ENCODE measurements at places on chromosomes 3 and 15.

- DNase-seq, result no peak
Observed at GRCh38 chr3:97815149-97815917, 6.5 kb upstream of the CRYBG3 start.

DNA sequence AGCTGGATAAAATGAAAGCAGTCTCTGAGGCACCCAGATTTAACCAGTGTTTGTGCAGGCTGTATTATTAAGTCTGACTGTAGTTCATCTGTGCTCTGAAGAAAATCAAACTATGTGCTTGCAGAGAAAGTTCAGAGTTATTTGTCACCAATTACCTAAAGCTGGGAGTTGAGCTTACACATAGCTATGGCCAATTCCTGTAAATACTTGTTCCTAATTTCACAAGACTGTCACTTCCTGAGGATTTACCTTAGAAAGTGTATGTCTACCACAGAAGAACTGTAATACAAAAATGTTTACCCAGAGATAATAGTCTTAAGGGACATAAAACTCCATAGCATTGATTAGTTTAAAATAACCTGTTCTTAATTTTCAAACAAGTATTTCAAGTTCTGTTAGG, 628.4 kb upstream of the TGFBR2 start:
- DNase-seq, result no peak

- DNase-seq, result peak; percentile 36
Observed at GRCh38 chr3:53044711-53045517, 959 bp downstream of the SFMBT1 start.

DNA sequence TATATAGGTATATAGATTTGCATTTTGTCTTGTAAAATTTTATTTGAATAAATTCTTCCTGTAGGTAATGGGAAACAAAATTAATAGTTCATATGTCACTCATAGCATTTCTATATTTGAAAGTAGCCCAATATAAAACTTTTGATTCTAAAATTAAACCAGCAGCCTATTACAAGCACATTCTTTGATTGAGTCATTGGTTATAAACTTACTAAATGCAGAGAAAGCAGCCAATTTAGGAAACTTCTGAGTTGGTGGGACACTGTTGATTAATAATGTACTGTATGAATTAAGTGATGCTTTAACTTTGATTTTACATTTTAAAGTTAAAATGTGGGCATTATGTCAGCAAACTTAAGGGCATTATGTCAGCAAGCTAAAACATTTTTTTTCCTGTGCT, 34.5 kb downstream of the NR1D2 start:
- DNase-seq, result no peak

DNA sequence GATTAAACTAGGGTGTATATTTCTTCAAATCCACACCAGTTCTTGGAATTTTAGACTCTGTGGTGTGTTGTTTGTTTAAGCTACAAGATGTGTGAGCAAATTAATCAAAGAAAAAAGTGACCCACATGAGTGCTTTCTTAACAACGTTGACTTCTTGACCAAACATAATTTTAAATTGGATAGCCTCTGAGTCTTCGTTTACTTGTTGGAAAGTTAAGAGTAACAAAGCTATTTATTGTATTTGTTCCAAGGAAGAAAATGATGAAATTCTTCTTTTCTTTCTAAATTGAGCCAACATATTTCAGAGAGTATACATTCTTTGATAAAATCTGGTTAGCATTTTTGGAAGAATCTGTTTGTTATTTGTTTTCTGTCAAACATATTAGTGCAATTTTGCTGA, 99.9 kb upstream of the IGSF10 start:
- no peak for DNase-seq

DNA sequence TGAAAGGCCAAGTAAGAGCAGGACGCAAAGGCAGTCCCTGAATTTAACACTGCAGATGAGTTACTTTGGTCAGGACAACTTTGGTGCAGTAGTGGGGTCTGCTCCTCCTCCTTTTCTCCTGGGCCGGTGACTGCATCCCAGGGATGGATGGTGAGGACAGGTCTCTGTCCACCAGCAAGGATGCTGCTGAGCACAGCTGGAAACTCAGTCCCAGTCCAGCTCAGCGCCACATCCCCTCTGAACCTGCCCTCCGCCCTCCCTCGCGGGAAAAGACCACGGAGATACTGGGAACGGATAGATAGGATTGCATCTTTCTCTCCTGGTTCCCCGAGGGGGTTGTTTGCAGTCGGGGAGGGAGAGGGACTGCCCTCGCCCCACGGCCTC, 13.8 kb downstream of the GRAMD2A start:
- DNase-seq, result no peak

GRCh38 chr3:188365988-188366698, 212.2 kb downstream of the LPP start:
- DNase-seq, result no peak

GRCh38 chr3:127630811-127631714, 2.1 kb downstream of the PODXL2 start:
- no peak for DNase-seq

DNA sequence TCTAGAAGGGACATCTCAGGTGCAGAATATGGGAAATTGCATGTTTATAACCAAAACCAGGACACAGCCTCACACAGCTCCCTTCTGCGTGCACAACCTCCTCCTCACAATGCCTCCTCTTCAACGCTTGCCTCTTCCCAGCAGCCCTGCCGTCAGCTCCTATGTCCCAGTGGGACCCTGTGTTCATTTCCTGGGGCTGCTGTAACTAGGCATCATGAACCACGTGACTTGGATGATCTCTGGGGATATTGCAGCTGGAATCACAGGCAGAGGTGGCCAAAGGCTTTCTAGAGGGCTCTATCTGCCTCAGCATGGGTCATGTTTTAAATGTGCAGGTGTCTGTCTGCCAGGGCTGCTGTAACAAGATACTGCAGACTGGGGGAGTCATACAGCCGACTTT, 375.3 kb downstream of the OCA2 start:
- no peak for DNase-seq

GRCh38 chr15:32700501-32701150, 17.2 kb upstream of the GREM1 start:
- DNase-seq, result no peak

- no peak for DNase-seq
Observed at GRCh38 chr3:122936986-122937385, 90.6 kb downstream of the SEMA5B start.

- no peak for DNase-seq
Observed at GRCh38 chr15:101435761-101436160, 53.7 kb downstream of the PCSK6 start.

GRCh38 chr3:194870394-194871110, 184.9 kb downstream of the FAM43A start:
- no peak for DNase-seq

DNA sequence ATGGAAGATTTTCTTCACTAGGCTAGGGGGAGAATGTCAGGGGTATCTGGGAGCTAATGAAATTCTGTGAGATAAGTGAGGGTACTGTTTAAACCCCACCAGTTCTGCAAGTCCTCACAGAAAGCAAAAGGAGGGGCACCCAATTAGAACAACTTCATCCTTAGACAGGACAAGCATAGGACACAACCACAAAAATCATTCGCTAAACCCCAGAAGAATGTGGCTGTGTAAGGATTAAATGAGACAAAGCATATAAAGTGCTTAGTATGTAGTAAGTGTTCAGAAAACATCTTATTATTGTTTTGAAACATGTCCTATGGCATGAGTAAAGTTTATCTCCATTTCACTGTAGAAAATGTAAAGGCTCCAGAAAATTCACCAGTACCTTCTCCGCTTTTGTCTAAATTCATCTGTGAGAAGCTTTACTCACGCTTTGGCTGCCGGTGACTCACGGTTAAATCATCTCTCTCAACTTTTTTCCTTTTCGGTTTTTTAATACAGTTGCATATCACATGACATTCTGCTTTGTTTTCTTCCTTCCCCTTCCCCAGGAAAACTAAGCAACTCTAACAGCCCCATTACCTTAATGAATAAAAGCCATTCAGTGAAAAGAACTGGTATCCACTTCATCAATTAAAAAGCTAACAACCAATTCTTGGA, 1.7 kb downstream of the CLRN1 start:
- no peak for DNase-seq

GRCh38 chr15:40028193-40028592, 10.8 kb downstream of the SRP14 start:
- no peak for DNase-seq

DNA sequence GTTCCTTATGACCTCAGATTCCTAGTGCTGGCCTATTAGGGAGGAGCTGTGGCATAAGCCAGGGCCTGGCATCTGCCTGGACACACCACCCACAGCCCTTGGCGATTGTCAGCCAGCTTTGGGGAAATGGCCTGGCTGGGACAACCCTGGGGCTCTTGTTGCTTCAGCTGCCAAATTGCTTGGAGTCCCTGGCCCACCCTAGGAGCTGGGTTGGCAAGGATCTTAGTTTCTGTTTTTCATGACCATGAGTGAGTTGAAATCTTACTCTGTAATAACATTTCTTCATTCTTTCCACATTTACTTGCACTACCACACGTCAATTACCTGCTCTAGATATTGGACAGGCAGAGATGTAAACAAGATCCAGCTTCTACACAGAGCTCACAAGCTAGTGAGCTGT, 1.9 kb upstream of the MYZAP start:
- no peak for DNase-seq

DNA sequence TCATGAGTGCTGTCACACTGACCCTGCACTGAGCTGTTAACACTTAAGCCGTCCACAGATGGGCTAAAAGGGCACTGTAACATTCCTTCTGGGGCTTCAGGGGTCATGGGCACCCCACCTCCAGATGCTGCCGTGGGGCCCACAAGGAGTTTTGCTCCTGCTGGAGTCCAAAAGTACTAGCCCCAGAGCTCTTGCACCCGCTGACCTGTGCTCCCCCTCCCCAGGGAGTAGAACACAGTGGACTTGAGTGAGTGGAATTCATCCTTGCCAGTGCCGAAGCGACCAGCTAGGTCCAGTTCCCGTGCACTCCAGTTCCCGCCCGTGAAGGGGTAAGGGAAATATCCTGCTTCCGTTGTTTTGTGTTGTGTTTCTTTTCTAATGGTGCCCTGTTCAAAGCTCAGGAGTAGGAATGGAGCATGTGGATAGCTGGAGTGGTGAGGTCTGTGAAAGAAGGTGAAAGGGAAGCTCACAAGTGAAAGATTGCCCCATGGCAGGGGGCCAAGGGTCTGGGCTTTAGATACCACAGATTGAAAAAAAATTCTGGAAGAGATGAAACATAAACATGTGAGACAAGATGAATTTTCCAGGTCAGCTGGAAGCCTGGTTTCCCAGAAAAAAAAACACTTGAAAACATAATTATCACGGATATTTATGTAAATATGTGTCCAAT, 36.6 kb downstream of the SLCO2A1 start:
- DNase-seq, result no peak

DNA sequence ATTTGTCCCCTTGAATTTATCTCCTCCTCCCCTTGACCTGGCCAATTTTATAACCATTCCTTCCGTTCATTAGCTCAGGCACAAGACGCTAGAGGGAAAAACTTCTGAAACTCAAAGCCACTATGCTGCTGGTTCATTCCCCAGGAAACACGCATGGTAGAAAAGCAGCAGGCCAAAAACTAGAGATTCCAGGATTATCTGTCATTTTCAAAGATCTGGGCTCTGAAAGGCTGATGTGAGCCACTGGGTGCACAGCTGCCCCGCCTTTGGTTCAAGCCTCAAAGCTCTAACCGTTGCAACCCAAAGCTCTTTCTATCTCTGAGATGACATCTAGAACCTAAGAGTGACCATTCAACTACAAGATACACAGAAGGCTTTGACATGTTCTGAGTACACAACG, 6.1 kb downstream of the ANP32A start:
- DNase-seq, result no peak

GRCh38 chr15:91244919-91245318, 144.9 kb downstream of the SV2B start:
- no peak for DNase-seq

GRCh38 chr3:45559560-45560118, 34.9 kb upstream of the LIMD1 start:
- no peak for DNase-seq

DNA sequence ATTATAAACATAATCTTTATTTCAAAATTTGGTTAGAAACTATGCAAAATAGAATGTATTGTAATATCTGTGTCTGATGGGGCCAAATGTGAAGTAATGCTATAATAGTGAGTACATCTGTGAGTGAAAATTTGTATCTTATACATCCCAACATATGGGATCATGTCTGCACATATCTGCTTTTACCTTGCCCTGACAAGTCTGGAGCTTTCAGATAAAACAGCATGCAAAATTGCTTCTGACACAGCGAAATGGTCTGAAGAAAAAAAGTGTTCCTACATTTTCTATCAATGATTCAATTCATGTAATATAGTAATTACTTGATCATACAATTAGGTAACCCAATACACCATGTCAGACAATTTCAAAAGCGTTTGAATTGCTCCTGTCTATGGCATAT, 58.1 kb upstream of the P3H2 start:
- no peak for DNase-seq

GRCh38 chr3:54123776-54124196, 1.4 kb downstream of the CACNA2D3 start:
- no peak for DNase-seq

- DNase-seq, result no peak
Observed at GRCh38 chr3:42807929-42808328, 1.3 kb upstream of the ACKR2 start.

DNA sequence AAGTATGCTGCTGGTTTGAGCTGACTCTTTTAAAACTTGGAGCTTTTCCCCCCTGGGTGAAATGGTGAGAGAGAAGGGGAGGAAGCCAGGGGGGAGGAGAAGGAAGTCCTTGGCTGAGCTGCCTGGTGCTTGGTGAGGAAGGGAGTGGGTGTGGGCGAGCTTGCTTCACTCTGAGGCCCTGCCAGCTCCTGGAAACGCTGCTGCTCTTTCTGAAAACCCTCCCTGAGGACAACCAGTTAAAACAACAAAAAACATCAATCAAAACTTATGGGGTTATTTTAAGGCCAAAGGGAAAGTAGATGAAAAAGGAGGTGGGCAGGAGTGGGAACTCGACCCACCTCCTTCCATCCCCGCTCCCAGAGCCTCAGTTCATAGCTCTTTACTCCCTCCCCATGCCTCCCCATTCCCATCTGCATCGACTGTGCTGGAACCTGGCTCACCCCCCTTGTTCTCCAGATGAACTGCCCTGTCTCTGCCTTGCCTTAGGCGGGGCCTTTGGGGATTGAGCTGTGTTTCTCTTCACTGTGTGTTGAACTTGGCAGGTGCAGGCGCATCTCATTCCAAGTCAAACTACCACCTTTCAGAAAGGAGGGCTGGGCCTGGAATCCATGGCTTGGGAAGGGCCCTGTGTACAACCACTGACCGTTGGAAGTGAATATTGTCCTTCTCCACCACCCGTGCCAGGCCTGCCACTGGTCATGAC, 166.1 kb downstream of the ZNF621 start:
- no peak for DNase-seq

DNA sequence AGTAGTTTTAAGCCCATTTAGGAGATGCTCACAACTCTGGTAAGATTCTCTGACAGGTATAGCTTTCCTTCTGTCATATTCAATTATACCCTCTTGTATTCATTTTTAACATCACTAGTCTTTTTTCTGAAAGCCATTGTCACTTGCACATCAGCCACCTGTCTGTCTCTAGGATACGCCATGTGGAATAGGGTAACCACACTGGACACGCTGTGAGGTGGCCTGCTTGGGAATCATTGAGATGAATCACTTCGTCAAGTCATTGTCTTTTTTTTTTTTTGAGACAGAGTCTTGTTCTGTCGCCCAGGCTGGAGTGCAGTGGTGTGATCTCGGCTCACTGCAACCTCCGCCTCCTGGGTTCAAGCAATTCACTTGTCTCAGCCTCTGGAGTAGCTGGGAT, 7.4 kb downstream of the TM6SF1 start:
- no peak for DNase-seq

- no peak for DNase-seq
Observed at GRCh38 chr3:99256788-99257187, 355.3 kb upstream of the DCBLD2 start.

Data from left renal pelvis (tissue), 4 donors.